Stimulated activated CD8-positive, alpha-beta memory T cell treated with anti-CD3 and anti-CD28 coated beads, Interleukin-4, amount 100 ng/mL, for 1 hour (primary cell): ENCODE measurements at places on chromosomes 12 and 14.

GRCh38 chr12:115320967-115321366, 637.0 kb upstream of the TBX3 start:
- no peak for DNase-seq

- no peak for DNase-seq
Measured at GRCh38 chr14:22980672-22981089, 1.7 kb downstream of the AJUBA start.

DNA sequence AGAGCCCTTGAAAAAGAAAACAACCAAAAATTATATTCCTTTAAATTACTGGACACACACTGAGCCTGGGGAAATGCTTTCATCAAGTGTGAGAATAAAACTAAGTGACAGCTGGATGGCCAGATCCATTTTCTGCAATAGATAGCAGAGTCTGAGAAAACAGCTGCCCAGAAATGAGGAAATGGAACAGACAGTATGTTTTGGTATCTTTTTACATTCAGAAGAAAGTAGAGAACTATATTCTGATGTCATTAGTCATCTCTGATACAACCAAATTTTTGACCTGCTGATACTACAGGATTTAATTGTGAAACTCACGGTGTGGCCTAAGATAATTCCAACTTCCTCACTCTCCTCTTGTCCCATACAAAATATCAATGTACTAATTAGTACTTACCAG, 78.2 kb downstream of the HMGA2 start:
- no peak for DNase-seq

DNA sequence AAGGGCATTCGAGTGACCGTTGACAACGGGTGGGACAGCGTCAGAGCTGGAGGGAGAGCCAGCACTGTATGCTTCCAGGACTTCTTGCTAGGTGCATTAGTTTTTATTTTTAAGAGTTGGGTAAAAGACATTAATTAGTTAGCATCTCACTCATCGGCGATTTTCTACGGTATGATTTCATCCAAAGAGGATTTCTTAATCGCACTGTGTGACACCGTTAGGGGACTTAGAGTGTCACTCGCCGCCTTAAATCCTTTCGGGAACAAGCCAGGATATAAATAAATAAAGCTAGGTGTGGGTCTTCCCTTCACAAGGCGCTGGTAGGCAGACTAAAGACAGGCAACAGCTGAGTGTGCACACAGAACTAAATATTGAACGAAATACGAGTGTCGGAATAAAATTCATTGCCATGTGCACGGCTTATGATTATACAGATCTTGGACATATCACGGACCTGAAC, 869 bp upstream of the NOVA1 start:
- no peak for DNase-seq
